Substantia nigra (tissue), 51 donors: ENCODE measurements at places on chromosomes 6 and 20.

- DNase-seq = no peak
Measured at GRCh38 chr6:132218059-132218696, 183.1 kb downstream of the MOXD1 start.

DNA sequence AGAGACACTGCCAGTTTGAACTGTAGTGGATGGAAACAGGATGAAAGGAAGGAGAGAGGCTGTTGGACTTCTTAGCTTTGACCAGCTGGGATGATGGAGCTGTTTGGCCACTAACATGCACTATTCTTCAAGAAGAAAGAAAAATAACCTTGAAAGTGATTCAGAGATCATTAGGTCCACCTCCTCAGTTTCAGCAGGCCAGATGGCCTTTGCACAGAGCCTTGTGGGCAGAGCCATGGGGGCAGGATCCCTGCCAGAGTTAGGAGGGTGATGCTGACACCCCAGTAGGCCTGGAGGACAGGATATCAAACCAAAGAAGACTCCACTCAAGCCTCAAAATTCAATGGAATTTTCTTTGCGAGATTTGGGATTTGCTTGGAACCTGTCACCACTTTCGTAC, 74.5 kb upstream of the TMEM181 start:
- no peak for DNase-seq

DNA sequence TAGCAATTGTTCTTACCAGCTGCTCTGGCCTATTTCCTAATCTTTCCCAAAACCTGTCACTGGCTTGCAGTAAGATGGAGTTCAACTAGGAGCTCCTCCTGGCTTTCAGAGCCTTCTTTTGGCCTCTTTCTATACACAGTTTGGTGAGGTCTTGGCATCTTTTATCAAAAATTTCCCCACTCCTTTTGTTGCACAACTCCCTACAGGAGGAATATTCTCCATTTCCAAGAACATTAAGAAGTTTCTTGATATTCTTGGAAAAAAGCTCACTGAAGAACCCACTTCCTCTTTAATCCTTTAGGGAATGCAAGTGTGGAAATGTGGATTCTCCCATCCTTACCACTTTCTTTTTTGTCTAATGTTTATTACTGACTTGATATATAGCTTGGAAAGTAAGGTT, 171.3 kb upstream of the KCNK16 start:
- DNase-seq = no peak

DNA sequence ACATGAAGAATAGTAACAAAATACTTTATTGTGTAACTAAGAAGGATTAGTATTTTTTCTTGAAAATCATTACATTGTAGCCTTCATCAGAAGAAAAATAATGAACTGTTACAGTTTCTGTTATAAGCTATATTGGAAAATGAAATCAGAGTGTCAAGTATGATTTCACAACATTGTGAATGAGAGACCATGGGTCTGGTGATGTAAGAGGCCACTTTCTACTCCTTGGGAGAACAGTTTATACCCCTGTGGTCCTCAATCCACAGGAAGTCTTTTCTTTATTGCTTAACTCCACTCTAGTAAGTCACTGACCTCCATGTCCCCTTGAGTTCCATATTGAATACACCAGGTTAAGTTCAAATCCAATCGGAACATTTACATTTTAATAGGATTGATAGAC, 218.7 kb upstream of the FERMT1 start:
- DNase-seq = no peak

GRCh38 chr20:9374072-9374471, 140.3 kb upstream of the LAMP5 start:
- DNase-seq = no peak
